ENCODE measurements at places on chromosomes 6 and 20.

GRCh38 chr20:23034721-23035671, at the start of gene SSTR4:
TSS of gene SSTR4 (plus strand) at chr20:23035312. CDS start at chr20:23035484, 172 bp downstream.
- DNase-seq: no peak

DNA sequence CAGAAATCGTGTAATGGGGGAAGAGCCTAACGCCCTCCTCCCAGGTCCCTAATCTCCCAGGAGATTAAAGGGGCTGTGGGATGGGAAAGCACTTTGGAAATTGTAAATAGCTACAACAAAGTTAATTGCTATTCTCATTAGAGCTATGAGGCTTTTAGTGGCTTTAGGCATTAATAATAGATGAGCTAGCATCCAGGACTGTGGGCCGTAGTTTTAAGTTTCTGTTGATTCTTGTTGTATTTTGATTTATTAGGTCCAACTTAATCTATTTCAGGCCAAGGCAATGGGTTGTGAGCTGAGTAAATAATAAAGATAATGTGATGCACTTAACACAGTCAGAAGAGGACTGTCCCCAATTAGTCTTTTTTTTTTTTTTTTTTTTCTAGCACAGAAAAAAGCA, 67.7 kb downstream of the ANKRD6 start:
- no peak for DNase-seq

GRCh38 chr6:43680308-43681200, 7.0 kb downstream of the MRPS18A start:
- no peak for DNase-seq

DNA sequence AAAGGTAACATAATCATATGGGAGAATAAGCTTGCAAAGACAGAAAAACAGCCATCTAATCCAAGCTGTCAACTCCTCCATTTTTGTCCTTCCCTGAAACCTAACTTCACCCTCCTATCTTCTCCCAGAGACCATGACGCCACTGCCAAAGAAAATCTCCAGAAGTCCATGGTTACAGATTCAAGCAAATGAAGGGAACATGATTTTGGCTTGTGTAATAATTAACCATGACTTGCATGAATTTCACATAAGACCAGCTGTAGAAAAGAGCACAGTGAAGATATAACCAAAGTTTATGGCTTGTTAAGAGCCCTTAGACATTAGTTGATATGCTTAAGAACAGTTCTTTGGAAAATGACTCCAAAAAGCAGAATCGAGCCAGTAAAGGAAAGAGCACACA, 342.1 kb upstream of the NRSN1 start:
- no peak for DNase-seq

DNA sequence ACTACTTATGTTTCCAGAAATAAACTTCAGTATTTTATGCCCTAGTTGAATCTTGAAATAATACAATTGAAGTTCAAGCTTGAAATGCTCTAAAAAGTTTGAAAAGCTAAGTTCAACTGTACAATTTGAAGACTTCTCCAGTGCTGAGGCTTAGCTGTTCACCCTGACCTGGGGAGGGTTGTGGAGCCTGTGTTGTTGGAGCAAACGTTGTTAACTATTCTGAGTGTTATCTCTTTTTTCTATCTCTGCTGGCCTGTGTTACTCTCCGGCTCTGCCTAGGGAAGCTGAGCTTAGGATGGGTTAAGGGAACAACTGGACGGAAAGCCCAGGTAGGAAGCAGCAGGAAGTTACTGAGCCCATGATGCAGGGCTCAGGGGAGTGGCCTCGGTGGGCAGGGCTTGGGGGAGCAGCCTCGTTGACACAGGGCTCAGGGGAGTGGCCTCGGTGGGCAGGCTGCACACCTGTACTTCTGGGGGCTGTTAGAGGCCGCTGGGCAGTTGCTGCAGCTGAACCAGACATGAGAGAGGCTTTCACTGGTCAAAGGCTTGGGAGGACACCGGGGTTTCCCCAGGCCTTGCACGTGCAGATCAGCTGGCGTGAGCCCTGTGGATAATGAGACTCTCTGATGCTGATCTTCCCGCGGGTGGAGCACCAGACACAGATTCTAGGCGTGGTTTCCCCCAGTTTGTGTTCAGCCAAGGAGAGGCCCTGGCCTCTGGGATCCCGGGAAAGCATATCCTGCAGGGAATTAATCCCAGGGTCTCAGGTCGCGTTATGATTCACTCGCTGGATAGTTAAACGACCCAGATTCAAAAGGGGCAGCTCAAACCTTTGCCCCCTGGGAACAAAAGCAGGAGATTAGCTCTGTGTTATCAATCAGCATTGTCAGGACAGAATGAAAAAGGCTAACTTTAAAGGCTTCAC, 58.9 kb downstream of the ERMARD start:
- DNase-seq: no peak

- DNase-seq: no peak
Measured at GRCh38 chr6:82084324-82084920, 163.1 kb downstream of the IBTK start.

DNA sequence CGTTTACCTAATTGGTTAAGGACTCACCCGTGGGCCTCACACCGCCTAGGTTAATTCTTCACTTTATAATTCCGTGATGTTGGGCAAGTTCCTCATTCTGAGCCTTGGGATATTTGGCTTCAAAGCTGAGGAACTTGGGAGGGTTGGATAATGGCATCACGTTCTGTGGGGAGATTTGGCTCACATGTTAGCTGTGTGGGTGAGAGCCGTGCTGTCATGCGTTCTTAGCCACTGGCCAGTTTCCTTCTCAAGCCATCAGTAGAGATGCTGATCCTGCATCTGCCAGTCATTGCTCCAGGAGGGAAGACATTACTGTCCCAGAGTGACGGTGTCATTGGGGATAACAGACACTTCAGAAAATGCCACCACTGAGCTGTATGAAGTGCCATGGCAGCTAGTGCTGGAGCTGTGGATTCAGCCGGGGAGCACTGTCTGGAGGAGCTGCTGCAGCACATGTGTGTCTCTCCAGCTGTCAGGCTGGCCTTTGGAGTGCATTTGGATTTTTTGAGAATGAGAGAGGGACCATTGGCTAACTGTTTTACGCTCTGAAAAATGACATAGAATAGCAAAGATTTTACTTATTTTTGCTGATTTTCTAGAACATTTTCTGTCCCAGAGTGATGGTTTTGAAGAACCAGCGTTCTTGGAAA, 16.5 kb downstream of the IGF2R start:
- no peak for DNase-seq

DNA sequence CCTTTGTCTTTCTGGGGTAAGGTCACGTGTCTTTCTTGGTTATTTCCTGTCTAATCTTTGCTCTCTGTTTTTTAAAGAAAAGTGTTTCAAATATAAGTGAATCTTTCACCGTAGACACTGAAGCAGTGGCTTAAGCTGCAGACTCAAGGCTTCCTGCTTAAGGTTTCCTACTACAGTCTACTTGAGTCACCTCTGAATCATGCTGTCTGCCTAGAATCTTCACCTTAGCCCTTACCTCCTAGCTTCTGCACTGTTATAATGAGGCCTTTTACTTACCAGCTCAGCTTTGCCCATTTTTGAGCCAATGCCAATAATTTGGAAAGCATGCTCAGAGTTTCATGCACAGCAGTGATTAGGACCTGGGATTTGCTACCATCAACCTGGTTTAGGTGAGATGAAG, 30.6 kb downstream of the ADGRF4 start:
- no peak for DNase-seq

GRCh38 chr6:75296811-75297779, 12.5 kb upstream of the TMEM30A start:
- DNase-seq: no peak

- DNase-seq: no peak
Measured at GRCh38 chr20:50655311-50655880, 35.9 kb downstream of the RIPOR3 start.

DNA sequence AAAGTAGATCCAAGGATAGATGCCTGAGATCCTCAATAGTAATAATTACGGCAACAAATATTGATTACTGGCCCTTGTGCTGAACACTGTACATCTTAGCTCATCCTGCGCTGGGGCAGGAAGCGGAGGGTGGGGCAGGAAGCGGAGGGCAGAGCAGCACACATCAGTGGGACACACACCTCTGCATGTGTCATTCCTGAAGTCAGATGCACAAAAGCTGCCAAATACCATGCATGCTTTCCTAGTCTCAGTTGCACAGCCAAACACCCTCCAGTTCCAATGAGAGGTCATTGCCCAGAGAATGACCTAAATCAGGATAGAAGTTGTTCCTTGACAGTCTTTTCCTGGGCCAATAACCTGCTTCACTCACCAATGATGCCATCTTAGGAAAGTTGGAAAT, 74.4 kb upstream of the FOXC1 start:
- DNase-seq: no peak

DNA sequence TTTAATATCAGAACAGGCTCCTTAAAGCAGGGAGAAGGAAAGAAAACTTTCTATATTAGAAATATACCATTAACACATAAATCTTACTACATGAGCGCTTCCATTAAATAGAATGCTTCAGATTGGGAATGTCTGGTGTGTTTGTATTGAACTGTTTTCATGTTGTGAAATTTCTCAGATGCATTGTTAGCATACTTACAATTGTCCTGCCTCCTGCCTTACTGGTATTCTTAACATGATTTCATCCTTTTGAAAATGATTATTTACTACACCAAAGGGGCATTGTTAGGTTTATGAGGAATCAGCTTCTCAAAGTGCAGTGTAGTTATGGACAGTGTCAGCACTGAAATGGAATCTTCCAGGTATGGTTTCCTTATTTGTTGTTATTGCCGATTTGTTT, 145.6 kb downstream of the MTFR2 start:
- no peak for DNase-seq

- no peak for DNase-seq
Measured at GRCh38 chr6:41487860-41488432, 58.2 kb upstream of the FOXP4 start.

GRCh38 chr6:36180126-36180525, 16.4 kb upstream of the BRPF3 start:
- no peak for DNase-seq

GRCh38 chr6:45462190-45463134, 84.7 kb upstream of the SUPT3H start:
- DNase-seq: no peak

- no peak for DNase-seq
Measured at GRCh38 chr6:15473741-15474161, 189.1 kb downstream of the DTNBP1 start.

DNA sequence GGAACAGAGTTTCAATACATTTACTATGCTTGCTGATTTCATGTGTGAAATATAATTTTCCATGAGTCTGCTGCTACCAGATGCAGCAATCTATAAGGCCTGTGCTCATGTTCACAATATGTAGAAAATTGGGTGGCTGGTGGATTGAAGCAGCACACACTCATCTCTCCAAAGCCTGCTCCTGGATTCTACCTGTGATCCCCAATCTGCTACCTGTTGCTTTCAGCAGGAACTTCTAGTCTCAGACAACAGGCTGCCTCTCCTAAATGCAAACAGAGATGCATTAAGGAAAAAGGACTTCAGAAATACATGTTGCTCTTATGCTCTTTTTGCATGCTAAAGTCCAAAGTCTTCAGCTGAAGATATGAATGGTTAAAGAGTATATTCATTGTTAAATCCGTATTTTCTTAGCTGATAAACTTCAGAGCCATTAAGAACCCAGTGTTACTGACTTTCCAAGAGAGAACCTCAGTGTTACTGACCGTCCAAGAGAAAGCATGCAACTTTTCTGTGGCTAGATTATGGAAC, 30.9 kb upstream of the MCM9 start:
- DNase-seq: no peak

- no peak for DNase-seq
Measured at GRCh38 chr6:73985891-73986290, 289.9 kb downstream of the CD109 start.

DNA sequence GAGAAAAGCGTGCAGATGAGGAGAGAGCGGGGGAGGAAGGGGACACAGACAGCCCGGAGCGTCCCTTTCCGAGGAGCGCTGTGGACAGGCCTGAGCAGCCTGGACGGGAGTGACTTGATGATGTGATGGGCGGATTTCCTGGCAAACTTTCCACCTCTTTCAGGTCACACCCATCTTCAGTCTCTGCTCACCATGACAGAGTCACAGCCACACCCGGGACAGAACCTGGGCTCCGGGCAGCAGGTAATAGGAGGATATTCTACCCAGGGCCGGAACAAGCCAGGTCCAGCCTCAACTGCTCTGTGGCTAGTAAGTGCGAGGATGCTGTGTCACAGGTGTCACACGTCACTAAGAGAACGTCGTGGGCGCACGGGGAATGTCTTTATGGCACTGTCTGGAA, 84.3 kb downstream of the THBS2 start:
- no peak for DNase-seq

DNA sequence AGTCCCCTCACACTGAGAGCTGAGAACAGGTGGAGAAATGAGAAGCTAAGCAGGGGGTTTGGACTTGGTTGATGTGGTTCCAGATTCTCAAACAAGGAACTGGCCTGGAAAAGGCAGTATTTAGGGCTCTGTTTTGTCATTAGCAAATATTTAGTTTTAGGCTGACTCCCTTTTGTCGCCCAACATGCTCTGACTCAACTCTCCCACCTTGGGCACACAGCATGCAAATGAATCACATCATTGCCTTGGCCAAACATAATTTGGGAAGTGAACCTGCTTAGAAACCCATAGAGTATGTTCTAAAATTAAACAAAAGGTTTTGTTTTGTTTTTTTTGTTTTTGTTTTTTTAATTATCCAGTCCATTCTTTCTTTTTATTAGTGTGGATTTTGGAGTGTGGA, 9.5 kb upstream of the UQCC2 start:
- DNase-seq: no peak

DNA sequence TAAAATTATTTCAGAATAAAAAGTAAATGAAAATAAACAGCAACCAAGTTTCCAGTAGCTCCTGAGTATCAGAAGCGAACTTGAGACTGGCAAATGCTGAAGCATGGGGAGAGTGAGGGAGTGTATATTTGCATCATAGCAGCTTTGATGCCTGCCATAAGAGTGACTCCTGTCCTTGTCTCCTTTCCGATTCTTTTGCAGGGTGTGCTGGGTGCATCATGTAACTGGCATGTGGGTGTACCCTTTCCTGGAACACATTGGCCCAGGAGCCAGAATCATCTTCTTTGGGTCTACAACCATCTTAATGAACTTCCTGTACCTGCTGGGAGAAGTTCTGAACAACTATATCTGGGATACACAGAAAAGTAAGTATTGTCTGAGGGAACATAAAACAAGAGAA, 117.4 kb downstream of the ADAT2 start:
- DNase-seq: no peak

DNA sequence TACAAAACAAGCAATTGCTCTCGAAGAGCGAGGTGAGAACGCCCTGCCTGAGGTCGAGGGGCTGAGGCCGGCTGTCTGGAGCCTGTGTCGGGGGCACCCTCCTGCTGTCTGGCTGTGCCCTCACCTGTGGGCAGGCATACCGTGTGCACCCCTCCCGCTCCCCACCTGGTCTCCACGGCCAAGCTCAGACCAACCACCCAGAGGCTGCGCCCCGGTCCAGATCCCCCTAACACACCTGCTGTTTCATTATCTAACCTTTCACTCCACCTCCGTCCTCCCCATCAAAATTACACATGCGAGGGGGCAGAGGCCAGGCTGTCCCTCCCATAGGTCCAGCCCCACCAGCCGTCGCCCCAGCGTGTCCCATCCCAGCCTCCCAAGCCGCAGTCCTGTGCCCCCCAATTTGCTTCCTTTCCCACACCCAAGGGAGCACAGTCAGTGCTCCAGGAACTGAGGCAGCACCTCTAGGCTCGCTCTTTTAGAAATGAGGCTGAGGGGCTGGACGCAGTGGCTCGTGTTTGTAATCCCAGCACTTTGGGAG, 35.2 kb downstream of the NTSR1 start:
- DNase-seq: no peak

- DNase-seq: no peak
Measured at GRCh38 chr6:18506382-18507017, 119.3 kb downstream of the RNF144B start.
